ENCODE measurements at places on chromosomes 1 and 21.

DNA sequence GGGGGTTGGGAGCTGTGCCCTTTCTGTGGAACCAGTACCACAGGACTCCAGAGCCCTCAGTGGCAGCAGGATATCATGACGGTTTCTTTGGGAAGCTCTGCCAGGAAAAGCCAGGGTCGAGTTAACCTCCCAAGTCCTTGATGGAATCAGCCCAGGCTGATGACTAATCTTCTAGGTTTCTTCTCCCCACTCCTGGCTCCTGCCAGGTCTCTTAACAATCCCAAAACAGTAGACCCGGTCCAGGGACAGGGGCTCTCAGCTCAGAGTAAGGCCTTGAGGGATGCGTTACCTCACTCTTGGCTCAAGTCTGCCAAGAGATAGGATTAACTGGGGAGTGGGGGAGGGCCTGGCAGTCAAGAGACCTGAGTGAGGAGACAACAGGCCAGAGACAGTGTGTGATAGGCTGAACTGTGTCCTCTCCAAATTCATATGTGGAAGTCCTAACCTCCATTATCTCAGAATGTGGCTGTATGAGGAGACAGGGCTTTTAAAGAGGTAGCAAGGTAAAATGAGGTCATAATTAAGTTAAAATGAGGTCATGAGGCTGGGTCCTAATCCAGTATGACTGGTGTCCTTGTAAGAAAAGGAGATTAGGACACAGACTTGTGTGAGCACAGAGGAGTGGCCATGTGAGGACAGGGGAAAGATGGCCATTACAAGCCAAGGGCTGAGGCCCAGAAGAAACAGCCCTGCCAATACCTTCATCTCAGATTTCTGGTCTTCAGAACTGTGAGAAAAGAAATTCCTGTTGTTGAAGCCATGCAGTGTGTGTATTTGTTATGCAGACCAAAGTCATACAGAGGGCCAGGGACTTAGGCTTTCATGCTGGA is 95.0 kb downstream of the BEND5 start:
- DNase-seq: no peak

DNA sequence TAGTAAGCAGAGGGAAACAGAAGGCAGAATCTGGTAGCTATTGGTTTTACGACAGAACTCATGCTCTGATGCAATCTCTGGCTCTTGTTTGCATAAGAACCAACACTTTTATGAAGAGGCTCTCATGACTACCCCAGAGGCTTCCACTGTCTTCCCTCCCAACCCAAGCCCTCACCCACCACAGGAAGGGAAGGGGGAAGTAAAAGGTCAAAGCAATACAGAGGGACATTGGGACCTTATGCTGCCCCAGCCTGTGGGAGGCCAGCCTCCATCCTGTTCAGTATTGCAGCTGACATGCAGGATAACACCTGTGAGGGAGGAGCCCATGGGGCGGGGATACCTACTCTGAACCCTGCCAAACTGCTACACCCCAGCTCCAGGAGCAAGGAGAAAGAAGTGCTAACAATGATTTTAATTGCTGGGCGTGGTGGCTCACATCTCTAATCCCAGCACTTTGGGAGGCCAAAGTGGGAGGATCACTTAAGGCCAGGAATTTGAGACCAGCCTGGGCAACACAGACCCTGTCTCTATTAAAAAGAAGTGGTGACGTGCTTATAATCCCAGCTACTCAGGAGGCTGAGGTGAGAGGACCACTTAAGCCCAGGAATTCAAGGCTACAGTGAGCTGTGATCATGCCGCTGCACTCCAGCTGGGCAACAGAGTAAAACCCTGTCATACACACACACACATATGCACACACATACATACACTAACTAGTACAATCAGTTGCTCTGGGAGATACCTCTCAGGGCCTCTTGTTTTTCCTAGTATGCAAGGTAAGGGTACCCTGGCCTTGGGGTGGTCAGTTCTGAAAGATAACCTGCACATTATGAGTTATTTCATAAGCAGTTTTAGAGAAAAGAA is 9.5 kb downstream of the MR1 start:
- DNase-seq: no peak

GRCh38 chr1:155124503-155125463 is 2.9 kb upstream of the EFNA1 start:
- no peak for DNase-seq

GRCh38 chr1:208433086-208433485 is 188.9 kb upstream of the PLXNA2 start:
- DNase-seq: no peak

GRCh38 chr1:32742199-32742947 is 39.8 kb upstream of the SYNC start:
- no peak for DNase-seq

- DNase-seq: no peak
Measured at GRCh38 chr1:36034692-36035091, 49.2 kb upstream of the TEKT2 start.

DNA sequence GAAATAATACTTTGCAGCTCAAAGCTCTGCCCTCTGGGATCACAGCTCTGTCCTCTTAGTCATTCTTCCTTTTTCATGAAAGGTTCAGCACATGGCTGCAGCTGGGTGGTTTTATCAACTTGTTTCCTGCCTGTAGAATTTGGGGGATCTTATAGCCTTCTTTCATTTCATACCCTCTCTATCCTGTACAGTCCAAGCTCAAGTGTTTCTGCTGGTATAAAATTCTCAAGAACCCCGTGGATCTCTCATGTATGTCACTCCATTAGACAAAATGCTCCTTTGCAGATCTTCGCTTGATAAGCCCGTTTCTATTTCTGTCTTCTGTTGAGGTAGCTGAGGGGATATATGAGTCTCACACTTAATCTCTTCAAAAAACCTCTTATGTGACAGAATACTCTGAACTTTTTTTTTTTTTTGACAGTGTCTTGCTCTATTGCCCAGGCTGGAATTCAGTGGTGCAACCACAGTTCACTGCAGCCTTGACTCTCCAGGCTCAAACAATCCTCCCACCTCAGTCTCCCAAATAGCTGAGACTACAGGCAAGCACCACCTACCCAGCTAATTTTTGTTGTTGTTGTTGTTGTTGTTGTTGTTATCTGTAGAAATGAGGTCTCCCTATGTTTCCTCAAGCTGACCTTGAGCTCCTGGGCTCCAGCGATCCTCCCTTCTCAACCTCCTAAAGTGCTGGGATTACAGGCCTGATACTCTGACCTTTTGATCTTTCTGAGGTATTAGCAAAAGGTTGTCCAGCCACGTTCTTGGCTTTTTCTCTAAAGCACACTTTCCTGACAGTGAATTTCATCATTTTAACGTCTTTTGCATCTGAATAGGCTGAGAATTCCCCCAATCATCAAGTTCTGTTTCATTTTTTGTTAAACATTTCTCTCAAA is 24.6 kb upstream of the COL9A2 start:
- no peak for DNase-seq
